Left cardiac atrium (tissue), 4 donors: ENCODE measurements at places on chromosomes 7 and 10. TPM values are rescaled to one million over a fixed set of nuclear protein-coding genes. Genes with fewer than 3 reads are reported as not detected.

DNA sequence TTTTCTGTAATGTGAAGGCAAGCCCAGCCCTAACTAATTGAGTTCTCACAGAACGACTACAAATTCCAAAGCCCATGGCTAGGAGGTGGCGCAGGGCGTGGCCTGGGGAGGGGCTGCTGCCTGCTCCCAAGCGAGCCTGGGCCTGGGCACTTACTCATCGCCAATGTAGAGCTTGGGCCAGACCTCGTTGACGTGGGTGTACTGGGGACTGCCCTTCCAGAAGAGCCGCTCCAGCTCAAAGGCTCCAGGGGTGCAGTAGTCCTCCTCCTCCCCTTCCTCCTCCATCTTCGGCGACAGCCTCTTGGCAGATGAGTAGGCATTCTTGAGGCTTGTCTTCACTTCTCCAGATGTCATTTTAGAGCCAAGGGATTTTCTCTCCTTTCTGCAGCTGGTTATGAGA lies 53.3 kb upstream of the SAMD8 start:
- DNase-seq, result no peak

HIP1 gene
- total RNA-seq, result 15.5 TPM

GRCh38 chr10:8595140-8595539 lies 540.7 kb downstream of the GATA3 start:
- no peak for DNase-seq

SLC16A9 gene
- total RNA-seq, result 1.2 TPM

ZNF479 gene
- not detected for total RNA-seq

DNA sequence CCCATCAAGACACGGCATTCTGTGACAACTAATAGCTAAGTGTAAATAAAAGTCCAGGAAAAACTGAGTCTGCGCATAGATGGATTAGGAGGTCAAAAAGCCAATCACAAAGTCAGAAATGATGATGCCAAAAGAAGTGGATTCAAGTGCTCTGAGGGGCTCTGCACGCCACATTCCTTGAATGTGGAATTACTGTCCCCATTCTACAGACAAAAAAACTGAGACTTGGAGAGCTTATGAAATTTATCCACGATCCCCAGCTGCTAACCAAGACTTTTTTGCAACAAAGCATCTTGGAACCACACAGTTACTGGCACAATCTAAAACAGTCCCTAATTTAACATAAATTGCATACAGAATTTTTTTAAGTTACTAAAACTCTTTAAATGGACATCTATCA lies 49.6 kb upstream of the SLIT1 start:
- no peak for DNase-seq

FAM237B gene
- total RNA-seq, result not detected

DNA sequence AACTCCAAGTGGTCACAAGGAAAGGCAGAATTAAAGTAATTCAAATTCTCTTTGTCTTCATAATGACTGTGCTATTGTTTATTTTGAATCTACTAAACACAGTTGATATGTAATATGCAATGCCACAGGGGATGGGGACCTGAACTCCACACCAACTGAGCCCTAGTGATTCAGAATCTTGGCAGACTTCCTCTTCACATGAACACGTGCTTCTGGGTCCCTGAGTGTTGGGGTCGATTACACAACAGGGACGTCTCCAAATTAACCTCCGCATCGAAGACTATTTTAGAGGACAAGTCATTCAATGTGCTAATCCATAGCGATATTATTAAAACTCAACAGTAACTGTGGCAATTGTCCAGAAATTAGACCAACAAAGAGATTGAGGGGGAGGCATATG lies 95.3 kb upstream of the CARD11 start:
- DNase-seq, result no peak

- no peak for DNase-seq
Observed at GRCh38 chr10:133529576-133529946, 2.4 kb downstream of the CYP2E1 start.

GRCh38 chr7:32942415-32943251 lies 14.6 kb upstream of the FKBP9 start:
- DNase-seq, result peak; percentile 86

GRCh38 chr10:103273041-103273441 lies 3.9 kb upstream of the INA start:
- DNase-seq, result peak; percentile 34

- DNase-seq, result no peak
Observed at GRCh38 chr7:100711369-100711768, 5.4 kb downstream of the POP7 start.

DNA sequence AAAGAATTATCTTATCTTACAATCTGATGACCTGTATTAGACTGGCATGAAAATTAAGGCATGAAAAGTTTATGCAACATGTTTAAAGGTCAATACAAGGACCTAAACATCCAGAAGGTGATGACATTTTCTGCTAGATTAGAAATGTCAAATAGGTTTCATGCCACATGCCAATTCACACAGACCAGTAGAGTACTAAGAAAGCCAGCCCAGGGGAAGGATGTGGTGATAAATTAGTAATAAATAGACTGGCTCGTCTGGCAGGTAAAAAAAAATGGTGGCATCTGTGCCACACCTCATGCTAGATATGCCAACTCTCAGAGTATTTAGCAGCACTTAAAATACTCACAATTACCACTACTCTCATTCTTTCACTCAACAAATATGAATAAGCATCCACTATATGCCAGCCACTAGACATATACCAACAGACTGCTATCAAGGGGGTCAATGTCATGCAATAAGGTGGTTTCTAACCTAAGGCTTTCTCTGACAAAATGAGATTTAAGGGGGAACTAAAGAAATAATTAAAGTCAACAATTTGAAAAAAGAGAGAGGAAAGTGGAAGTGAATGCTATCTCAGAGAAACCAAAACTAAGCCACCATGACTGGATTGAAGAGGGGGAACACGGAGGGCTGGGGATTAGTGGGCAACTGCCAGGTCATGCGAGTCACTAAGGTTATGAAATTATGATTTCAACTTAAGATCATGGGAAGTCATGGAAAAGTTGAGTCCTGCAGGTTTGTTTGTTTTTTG lies 83.5 kb downstream of the SGMS1 start:
- DNase-seq, result no peak

DNA sequence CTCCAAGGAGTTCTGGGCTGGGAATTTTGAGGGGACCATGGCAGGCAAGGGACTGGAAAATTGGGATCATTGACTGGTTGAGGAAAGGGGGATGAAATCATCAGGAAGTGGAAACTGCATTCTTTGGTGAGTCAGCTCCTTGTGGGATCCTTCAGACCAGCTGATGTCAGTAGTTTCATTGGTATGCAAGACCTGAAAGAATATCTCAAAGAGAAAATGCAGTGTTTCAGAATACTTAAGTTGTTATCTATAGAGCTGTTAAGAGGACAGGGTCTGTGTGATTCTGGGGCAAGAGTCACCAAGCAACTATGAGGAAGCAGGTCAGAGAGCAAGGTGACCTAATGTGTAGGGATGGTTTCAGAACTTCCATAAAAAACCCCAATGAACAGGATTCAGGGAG lies 595.9 kb upstream of the AUTS2 start:
- no peak for DNase-seq

- no peak for DNase-seq
Observed at GRCh38 chr7:114548081-114548980, 133.7 kb downstream of the FOXP2 start.

GRCh38 chr10:67697724-67698131 lies 1.7 kb upstream of the CTNNA3 start:
- no peak for DNase-seq

MKRN1 gene
- total RNA-seq, result 79.2 TPM

GRCh38 chr7:1993776-1994740 lies 238.7 kb downstream of the MAD1L1 start:
- DNase-seq, result no peak

DNA sequence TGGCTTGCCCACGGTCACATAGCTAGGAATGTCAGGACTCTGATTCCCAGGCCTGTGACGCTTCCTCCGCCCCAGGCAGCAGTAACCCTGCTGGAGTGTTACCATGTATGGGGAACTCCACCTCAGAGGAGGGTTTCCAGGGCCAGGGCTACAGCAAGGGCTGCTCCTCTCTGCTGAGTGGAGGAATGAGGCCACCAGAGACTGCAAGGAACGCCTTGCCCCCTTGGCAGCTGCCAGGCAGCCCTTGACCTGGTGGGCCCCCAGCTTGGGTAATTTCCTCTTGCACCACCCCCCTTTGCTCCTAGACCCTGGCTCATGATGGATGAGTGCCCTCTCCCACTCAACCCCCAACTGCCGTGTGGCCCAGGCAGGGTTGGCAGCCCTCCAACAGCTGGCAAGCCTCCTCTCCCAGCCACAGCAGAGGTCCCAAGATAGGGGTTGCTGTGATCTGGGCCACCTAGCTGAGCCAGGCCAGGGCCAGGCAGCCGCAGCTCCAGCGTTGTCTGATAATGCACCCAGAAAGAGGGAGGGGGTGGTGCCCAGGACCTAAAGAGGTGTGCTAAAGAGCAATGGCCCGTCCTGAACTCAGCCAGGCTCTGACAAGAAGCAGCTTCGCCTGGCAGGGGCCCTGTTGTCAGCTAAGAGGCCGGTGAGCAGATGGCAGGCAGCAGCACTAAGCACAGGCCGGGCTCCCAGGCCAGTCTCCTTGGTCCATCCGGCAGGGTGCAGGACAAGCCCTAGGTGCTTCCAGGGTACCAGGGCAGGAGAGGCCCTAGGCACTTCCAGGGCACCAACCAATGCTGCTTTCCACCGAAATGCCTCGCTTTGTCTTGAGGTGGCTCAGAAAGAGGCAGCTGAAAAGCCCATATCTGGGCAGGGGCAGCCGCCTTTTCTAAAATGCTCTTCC lies 35.4 kb downstream of the DRGX start:
- peak; percentile 44 for DNase-seq

- no peak for DNase-seq
Observed at GRCh38 chr7:13169356-13169755, 481.9 kb downstream of the ARL4A start.

DNA sequence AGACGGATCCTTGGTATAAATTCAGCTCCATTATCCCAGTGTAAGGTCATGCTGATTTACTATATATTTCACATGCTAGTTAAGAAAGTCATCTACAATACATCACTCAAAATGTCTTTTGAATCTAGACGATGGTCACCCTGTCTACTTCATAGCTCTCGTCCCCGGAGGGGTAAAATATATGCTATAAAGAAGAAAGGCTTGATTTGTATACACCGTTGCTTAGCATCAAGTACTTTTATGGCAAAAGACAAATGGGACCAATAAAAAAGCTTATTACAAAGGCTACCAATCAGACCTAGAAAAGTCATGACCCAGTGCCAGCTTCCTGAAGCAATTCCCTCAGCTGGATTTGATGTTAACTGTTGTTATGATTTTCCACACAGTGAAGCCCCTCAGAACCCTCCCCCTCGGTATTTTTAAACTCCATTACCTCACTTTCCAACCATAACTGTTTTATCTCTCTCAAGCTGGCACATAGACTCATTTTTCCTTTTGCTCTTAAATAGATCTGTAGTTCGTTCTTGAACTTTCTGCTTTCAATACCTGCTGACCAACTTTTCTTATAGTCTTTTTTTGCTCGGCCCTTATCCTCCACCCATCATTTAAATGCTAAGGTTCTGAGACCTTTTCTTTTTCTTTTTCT lies 104.9 kb downstream of the DOCK4 start:
- DNase-seq, result no peak

DNA sequence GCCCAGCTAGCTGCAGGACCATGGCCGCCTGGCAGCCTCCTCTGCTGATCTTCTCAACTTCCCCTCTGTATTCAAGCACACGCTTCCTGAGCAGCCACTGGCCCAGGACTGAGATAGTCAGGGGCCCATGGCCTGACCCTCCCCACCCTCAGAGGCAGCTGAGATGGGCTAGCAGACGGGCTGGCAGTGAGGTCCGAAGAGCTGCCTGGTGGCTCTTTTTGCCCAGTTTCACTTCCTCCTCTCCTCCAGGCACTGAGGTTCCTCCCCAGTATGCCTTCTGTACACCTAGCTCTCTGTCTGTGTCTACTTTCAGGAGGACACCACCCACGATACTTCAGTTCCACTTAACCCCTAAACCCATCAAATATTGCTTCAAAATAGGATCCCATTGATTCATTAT lies 395.6 kb downstream of the TNS3 start:
- no peak for DNase-seq

LIPM gene
- total RNA-seq, result not detected

GDF10 gene
- 1.4 TPM for total RNA-seq

SPDYE2 gene
- not detected for total RNA-seq

CPVL gene
- total RNA-seq, result 15.3 TPM

GRCh38 chr7:86975449-86975848 lies 84.0 kb downstream of the ELAPOR2 start:
- no peak for DNase-seq

CALCR gene
- 0.09 TPM for total RNA-seq

- peak; percentile 51 for DNase-seq
Observed at GRCh38 chr10:92239600-92240288, 51.1 kb downstream of the CPEB3 start.

- no peak for DNase-seq
Observed at GRCh38 chr7:32347244-32347828, 142.8 kb downstream of the LSM5 start.

INMT gene
- 94.5 TPM for total RNA-seq

AFAP1L2 gene
- total RNA-seq, result 7.6 TPM

DNA sequence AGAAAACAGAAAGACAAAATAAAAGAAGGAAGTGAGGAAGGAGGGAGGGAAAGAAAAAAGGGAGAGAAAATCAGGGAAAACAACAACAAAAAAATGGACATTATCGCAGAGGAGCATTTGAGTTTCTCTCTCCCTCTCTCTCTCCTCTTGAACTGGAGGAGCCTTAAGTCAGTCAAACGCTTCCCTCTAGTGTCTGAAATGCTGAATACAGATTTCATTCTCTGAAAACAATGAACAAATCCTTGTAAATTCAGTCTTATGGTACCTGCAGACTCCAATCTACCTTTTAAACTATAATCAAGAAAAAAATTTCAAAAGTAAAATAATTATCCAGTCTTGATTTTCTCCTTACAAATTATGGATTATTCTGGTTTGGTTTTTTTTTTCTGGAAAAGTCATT lies 89.2 kb upstream of the PFKP start:
- no peak for DNase-seq

FZD8 gene
- total RNA-seq, result 8.9 TPM

VPS37D gene
- 1.4 TPM for total RNA-seq

PCLO gene
- 3.5 TPM for total RNA-seq

DNA sequence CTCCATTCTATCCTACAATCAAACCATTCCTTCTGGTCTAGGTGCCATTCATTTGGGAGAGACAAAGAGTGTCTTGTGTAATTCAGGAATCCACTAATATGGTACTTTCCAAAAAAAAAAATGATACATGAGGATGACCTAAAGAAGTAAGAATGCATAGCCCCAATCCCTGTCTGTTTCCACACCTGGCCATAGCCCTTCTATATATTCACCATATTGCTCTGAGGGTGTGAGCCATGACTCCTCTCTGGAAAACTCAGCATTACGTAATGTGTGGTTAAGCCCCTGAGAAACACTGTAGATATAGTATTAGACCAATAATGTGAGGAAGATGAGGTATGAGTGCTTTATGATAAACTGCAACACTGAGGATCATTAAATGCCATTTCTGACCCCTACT lies 592.7 kb downstream of the INHBA start:
- DNase-seq, result no peak

AKR1C3 gene
- 60.2 TPM for total RNA-seq

DNA sequence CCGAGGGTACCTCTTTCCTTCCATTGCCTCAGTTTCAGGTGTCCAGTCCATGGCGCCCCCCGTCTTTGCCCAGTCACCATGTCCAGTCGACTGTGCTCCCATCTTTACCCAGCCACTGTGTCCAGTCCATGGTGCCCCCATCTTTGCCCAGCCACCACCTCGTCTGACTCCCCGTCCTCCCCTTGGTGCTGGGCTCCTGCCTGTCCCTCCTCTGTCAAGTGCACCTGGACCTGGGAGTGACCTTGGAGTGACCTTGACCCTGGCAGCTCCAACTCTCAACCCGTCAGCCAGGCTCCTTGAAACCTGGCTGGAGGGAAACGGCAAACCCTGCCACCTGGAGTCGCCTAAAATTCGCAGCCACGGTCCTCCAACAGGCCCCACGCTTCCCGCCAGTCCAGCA lies 180.2 kb downstream of the ADARB2 start:
- DNase-seq, result no peak
